ENCODE measurements at places on chromosomes 5 and 9.

GRCh38 chr9:113056191-113057106, at the start of gene ZFP37:
Gene ZFP37, minus strand, starts transcription at chr9:113056724. Its CDS starts 36 bp downstream, at chr9:113056688.
- no peak for DNase-seq

DNA sequence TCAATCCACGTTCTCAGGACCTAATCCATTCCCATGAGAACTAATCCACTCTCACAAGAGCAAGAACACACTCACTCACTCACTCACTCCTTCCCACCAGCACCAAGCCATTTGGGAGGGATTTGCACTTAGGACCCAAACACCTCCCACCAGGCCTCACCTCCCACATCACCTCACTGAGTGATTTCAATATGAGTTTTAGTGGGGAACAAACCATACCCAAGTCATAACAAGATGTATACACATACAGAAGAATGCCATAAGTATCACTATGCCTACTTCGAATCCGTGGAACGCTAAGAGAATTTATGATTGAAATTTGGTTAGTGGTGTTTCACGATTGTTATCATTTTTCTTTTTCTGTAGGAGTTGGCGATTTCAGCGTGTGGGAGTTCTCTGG, 29.3 kb upstream of the CTSL start:
- DNase-seq = no peak

GRCh38 chr9:37414503-37414943, 8.0 kb upstream of the GRHPR start:
- DNase-seq = no peak

GRCh38 chr5:116157902-116158301, 73.1 kb downstream of the COMMD10 start:
- no peak for DNase-seq

GRCh38 chr9:128008171-128008570, 27.4 kb upstream of the EEIG1 start:
- no peak for DNase-seq

- no peak for DNase-seq
These were observed 386.8 kb upstream of the CHD1 start for GRCh38 chr5:99315413-99316183.

DNA sequence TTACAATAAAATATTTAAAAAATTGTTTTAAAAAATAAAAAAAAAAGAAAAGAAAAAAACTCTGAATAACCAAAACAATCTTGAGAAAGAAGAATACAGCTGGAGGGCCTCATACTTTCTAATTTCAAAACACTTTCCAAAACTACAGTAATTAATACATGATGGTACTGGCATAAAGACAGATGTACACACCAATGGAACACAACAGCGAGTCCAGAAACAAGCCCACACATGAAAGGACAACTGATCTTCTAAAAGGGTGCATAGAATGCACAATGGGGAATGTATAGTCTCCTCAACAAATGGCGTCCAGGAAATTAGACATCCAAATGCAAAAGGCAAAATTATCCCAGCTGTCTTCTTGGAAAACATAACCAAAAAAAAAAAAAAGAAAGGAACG, 99.6 kb downstream of the LURAP1L start:
- DNase-seq = no peak

DNA sequence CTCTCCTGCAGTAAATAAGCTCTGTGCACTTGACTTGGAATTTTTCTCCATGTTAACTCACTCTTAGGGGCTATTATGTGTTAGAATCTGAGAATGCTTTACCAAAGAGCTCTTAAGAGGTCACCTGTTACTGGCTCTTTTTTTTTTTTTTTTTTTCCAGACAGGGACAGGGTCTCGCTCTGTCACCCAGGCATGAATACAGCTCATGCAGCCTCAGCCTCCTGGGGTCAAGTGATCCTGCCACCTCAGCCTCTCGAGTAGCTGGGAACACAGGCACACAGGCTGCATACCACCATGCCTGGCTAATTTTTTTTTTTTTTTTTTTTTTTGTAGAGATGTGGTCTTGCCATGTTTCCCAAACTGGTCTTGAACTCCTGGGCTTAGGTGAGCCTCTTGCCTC, 22.1 kb downstream of the HMGXB3 start:
- DNase-seq = no peak

DNA sequence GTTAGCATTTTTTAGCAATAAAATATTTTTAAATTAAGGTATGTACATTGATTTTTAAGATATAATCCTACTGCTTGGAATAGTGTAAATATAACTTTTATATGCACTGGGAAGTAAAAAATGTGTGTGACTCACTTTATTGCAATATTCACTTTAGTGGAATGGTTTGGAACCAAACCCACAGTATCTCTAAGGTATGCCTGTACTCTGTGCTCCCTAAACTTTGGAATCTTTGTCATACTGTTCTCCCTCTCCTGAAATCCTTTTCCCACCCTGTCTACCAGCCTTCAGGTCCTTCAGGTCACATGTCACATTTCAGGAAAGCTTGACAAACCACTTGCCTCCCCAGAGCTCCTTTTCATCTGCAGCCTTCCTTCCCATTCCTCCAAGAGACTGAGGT, 308.7 kb downstream of the SPOCK1 start:
- no peak for DNase-seq

DNA sequence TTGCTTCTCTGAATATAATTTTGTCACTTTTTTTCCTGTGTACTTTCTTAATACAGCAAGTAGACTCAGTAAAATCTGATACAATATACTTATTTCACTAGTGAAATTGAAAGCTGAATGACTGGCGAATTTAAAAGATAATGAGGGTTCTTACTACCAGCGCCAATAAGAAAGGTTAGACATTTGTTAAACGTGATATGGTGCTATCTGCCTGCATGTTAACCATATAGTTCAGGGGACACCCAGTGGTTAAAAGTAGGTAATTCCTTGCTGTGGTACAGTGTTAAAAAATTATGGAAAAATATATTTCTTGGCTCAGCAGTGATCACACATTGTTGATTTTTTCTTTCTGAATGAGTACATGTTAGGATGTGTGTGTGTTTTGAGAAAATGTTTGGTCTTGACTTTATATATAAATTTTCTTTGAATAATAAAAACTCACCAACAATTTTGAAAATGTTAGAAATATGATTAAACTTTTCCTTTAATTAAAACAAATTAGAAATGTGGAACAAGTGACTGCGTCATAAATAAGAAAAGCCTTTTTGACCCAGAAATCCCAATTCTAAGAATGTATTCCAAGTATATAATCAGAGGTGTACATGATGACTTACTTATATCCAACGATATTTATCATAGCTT, 25.8 kb downstream of the CAST start:
- peak; percentile 41 for DNase-seq

DNA sequence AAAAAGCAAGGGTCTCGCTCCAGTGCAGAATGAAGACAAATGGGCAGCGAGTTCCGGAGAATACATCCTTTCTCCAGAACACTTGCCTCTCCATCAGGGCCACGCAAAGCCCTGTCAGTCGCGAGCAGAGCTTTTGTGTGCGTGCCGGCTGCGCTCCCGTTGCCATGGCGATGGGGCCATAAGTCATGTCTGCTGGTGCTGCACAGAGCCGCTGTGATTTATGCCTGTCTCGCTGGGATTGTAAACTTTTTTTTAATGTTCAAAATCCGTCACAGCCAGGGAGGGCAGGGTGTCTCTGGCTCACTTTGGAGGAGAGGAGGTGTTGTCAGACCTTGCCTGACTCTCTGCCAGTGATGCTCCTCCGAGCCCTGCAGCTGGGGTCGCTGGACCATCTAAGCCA, 272.7 kb downstream of the TRIM32 start:
- no peak for DNase-seq

DNA sequence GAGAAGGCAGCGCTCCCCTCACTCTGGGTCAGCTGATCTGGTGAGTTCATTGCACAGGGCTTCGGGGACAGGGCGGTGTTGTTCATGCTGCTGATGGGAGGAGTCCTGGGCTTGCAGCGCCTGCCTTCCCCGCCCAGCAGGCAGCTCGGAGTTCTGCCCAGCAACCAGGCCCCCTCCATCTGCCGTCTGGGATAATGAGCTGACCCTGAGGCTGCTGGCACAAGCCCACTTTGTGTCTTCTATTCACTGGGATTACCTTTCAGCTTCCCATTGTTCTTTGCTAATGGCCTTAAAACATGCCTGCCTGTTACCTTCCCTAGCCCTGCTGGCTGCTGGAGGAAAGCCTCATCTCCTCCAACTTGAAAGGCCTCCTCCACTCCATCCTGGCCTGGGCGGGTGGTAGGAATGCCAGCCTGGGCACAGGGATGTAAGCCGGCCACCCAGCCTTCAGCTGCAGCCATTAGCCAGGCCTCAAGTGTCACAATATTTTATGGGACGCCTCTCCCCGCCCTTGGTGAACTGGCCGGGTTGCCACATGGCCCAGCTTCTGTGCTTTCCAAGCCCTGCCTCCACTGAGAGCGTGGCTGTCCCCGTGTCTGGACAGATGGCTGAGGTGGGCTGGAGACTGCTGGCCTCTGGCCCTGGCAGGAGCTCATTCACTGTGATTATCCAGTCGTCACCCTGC, 70.4 kb downstream of the GADD45G start:
- no peak for DNase-seq

DNA sequence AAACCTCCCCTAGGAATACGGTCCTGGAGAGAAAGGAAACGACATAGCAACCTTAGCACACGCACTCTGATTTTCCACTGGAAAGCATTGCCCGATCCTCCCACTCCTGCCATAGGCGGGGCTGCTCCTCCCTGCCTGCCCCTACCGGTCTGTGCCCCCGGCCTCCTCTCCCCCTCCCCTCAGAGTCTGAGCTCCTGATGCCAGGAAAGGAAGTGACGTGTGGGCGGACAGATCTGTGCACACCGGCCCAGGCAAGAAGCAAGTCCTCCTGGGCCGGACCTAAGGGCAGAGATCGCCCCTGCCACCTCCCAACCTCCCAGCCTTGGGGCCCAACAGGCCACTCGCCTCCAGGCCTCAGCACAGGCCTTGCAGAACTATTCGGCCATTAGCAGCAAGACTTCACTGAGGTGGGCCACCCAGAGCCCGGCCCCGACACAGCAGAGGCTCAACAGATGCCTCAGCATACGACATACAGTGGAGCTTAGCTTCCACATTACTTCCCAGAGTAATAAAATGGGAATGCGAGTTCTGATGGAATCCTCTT, 7.2 kb downstream of the NINJ1 start:
- no peak for DNase-seq

- no peak for DNase-seq
These were observed 31.8 kb downstream of the ABCA1 start for GRCh38 chr9:104896131-104896530.

DNA sequence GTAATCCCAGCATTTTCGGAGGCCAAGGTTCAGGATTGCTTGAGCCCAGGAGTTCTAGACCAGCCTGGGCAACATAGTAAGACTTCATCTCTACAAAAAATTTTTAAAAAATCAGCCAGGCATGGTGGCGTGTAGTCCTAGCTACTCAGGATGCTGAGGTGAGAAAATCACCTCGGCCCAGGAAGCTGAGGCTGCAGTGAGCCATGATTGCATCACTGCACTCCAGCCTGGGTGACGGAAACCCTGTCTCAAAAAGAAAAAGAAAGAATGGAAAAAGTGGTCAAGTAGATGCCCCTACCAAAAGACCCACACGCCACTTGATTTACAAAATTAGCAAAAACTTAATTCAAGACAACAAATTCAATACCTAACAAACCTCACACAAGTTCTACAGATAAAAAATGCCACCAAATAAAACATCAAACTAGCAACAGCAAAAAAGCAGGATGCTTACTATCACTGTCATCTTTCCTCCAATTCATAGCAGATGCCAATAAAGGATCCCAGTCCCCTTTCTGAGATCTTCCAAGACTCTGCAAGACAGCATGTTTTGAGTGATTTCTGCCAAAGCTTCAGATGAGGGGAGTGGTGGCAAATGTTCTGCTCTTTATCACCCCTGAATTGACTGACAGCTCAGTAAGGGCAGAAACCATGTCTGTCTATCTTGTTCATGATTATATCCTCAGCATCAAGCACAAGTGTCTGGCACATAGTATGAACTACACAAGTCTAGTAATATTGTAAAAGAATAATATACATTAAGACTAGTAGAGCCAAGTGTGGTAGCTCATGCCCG, 34.2 kb upstream of the TESK1 start:
- DNase-seq = no peak

DNA sequence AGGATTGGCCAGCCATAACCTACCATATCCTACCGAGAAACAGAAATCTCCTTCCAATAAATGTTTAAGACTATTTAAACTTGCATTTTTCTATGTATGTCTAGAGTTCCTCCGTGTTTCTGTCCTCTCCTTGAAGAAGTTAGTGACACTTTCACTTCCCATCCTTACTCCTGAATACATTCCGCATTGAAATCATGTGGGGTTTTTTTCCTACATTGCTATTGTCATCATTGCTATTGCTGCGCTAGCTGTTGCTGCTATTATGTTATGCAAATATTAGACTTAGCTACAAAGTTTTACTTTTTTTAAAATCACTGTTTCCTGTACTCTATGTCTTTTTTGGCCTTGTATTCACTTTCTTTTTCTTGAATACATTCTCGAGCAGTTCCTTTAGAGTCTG, 83.3 kb upstream of the NEK6 start:
- DNase-seq = no peak

DNA sequence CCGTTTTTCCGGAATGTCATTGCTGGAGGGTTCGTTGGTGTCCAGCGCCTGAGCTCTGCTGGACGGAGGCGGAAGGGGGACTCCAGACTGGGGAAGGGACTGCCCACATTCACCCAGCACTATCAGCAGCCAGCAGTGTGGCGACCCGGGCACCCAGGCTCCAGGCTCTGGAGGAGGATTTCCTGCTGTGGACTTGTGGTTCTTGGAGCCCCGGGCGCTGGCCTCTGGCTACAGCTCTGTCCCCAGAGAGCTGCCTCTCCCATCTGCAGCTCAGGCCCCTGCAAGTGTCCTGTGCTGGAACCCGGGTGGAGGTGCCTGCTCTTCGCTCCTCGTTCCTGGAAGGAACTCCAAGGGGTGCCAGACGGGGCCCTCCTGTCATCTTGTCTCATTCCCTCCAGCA, 152.6 kb downstream of the RGS3 start:
- no peak for DNase-seq

DNA sequence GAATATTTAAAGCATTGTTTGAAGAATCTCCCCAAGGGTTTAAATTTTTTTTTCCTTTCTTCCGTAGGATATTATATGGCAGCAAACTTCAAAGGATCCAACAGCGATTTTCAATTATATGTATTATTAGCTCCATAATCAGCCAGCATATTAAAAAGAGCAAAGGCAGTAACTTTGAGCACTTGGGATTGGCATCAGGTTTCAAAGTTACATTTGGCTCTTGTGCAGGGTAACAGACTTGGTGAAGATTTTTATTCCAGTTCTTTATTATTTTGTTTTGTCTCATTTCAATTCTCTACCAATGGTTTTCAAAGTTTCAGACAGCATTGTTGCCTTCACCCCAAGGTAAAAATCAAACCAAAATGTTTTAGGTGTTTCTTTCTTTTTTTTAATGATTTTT, 116.7 kb upstream of the ZNF366 start:
- no peak for DNase-seq

GRCh38 chr5:177475563-177476427, 2.4 kb upstream of the DBN1 start:
- no peak for DNase-seq
